ENCODE measurements at places on chromosomes 5 and 9.

- DNase-seq: peak; percentile 8
These were observed 48.6 kb upstream of the SH3PXD2B start for GRCh38 chr5:172502969-172503368.

GRCh38 chr9:104855807-104856206, 72.1 kb downstream of the ABCA1 start:
- DNase-seq: no peak

DNA sequence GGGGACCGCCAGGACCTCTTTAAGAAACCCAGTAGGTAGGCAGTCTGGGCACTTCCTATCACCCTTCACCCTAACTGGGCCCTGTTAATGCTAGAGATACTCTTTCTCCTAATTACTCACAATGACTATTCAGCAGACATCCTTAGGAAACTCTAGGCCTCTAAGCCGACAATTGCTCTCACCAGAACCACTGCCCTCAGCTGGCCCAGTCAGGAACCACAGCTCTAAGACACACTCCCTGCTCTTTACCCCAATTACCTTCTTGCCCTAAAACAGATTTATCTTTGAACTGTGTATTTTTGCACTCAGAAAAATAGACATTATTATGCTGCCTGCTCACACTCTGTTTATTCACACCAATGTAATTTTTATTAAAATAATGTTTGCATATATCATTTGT, 432.6 kb upstream of the SLC30A5 start:
- DNase-seq: peak; percentile 53

- DNase-seq: no peak
These were observed 592.6 kb downstream of the MTRR start for GRCh38 chr5:8461543-8461942.

DNA sequence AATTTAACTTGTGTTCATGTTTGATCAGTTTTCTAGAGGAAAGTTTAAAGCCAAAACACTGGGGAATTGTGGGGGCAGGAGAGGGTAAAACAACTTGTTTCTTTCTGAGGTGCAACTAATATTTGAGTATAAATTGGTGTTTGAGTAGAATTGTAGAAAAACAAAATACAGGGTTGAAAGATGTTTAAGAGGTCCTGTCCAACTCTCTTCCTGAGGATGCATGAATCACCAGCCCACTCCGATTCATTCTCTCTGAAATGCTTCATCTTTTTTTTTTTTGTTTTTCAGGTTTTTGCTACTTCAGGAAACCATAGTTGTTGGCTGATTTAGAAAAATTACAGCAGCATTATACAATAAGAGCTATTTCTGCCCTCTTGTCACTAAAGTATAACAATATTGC, 42.4 kb upstream of the TMC1 start:
- peak; percentile 69 for DNase-seq

DNA sequence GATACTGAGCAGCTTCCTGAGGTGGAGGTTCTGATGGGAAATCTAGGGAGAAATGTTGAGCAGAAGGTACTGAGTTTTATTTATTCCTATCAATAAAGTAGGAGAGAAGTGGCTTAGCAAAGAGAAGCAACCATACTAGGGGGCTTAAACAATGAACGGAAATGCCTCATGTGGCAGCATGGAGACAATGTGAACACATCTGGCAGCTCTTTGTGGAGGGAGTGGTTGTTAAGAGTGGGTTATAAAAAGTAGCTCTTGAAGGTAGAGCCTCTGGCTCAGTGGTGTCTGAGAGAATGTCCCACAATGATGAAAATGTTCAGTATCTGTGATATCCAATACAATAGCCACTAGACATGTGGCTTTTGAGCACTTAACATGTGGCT, 52.7 kb upstream of the EQTN start:
- DNase-seq: no peak

GRCh38 chr5:83097689-83098231, 20.4 kb downstream of the XRCC4 start:
- peak; percentile 69 for DNase-seq

Data from iris pigment epithelial cell (primary cell).